ENCODE measurements at places on chromosomes 13 and 19.

DNA sequence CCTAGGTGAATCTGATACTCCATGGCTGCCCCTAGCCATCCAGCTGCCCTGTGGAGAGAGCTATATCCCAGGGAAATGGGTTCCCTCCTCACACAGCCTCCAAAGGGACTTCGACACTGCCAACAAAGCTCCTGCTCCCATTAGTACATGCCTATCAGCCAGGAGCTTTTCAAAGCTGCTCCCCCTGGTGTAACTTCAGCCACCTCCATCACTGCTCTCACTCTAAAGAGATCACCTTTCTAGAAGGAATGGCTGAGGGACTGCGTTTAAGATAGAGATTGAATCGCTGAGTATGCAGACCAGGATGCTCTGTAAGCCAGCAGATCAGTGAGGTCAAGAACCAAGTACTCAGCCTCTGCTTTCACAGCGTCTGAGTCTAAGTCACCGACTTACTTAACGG lies 213.7 kb downstream of the NALCN start:
- DNase-seq, result no peak

- no peak for DNase-seq
Measured at GRCh38 chr13:68304286-68304893, 1074.3 kb upstream of the PCDH9 start.

- peak; percentile 12 for DNase-seq
Measured at GRCh38 chr13:102847272-102848234, 1.7 kb downstream of the ERCC5 start.

DNA sequence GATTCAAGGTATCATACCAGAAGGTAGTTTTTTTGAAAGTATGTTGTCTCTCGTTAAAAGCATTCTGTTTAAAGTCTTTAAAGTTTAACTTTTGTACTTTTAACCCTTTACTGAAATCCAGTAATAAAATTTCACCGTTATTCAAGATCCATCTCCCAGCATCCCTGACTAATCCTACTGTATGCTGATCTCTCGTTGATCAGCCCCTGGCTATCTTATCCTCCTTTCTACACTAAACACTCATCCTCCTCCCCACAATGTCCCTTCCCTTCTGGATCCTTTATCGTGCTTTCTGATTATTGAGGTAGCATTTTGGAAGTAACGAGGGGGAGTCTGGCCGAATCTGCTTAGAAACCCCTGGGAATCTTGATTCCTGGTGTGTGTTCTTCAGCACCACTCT lies 1.3 kb downstream of the TPP2 start:
- DNase-seq, result no peak

DNA sequence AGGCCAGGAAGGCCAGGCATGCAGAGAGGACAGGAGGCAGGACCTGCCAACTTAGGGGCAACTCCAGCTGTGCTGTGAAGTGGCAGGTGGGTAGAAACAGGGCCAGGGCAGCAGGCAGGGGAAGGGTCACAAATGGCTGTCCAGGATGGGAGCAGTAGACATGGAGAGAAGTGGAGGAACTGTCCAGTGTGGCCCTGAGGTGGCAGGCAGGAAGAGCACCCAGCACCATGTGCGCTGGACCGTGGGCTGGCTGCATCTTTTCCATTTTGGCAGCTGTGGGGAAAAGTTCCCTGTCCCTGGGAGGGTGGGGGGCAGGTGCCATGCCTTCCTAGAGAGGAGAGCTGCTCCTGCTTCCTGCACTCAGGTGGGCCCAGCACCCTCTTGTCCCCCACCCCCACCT lies 13.8 kb downstream of the DEDD2 start:
- DNase-seq, result no peak

DNA sequence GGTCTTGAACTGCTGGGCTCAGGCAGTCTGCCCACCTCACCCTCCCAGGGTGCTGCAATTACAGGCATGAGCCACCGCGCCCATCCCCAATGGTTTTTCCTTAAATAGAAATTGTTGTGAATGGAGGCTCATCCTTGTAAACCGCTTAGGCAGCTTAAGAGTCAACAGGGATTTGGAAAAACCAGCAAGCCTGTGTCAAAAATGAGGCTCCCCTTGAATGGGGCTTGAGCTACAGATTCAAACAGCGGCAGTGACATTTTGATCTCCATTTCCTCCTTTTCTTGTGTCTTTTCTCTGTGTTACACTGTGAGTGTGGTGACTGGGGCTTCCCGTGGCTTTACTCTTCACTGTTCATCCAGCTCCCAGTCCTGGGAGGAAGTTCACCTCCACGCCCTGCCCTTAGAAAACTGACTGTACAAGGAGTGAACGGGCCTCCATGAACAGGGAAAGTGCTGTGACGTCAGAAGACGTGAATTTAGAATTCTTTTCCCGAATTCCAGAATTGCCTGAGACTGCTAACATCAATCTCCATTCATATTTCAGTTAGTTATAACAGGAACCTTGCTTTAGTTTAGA lies 15.3 kb upstream of the RAB8A start:
- no peak for DNase-seq

GRCh38 chr19:57747472-57747807 lies 825 bp downstream of the ZNF776 start:
- no peak for DNase-seq

GRCh38 chr19:41299046-41299754 lies 10.8 kb upstream of the CCDC97 start:
- DNase-seq, result no peak

GRCh38 chr13:39013462-39013861 lies 22.8 kb upstream of the STOML3 start:
- DNase-seq, result no peak

DNA sequence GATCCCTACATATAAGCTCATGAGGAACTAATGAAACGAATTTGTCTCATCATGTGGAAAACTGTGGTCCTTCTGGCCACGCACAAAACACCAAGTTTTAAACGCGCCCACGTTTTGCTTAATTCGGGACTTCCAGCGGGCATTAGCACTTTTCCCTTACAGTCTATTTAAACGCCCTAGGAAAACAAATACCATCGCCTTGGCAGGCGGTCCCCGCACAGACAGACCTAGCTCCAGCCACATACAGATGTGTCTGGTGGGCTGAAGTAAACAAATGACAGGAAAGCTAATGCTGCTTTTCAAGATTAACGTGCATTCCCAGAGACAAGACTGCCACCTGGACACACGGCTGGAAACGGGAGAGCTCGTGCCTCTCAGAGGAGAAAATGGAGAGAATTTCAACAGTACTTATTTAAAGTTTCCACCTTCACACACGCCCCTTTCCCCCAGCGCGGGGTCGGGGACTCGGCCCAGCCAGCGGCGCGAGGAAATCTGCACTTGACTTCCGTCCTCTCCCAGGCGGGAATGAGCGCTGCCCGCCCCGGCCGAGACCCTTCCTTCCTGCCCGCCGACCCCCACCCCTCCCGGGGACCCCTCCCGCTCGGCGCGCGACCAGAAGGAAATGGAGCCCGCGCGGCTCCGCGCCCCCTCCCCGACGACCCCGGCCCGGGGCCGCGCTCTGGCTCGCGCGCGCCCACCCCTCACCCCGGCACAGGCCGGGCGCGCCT lies 931 bp downstream of the USP12 start:
- DNase-seq, result peak; percentile 29

GRCh38 chr13:47291107-47291656 lies 394.3 kb upstream of the HTR2A start:
- DNase-seq, result no peak

GRCh38 chr13:86673931-86674431 lies 874.8 kb upstream of the SLITRK6 start:
- no peak for DNase-seq

GRCh38 chr19:4474514-4475022 lies 2.5 kb downstream of the HDGFL2 start:
- peak; percentile 35 for DNase-seq

DNA sequence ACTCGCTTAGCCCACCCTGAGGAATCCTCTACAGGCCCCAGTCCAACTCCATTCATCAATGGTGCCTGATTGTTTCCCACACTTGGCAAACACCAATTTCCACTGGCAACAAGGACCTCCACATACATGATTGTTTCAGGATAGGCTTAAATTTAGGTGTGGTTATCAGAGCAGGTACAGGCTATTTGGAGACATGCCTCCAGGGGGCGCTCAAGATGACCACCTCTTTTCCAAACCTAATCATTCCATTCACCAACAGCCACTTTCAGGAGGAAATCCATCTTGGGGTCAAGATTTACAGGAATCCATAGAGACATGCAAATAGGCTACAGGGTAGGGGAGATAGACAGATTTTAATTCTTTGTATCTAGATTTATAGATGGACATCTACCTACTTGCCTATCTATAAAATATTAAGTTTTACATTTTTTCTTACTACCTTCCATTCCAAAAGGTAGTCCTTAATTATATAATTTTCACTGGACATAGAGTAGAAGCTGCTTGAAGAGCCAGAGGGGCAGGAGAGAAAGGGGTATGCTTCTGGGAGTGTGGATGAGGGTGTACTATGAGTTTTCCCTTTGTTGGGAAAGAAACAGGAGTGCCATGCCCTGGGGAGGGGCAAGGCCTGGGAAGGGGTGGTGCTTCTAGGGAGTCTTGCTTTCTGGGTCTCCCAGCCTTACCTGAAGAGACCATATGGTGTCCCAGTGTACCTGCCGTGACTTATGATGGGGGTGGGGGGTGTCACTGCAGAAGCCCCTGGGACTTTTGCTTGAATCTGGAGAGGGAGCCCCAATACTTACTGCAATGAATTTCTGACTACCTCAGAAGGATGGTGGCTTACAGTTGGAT lies 14.1 kb upstream of the PCDH8 start:
- DNase-seq, result no peak

DNA sequence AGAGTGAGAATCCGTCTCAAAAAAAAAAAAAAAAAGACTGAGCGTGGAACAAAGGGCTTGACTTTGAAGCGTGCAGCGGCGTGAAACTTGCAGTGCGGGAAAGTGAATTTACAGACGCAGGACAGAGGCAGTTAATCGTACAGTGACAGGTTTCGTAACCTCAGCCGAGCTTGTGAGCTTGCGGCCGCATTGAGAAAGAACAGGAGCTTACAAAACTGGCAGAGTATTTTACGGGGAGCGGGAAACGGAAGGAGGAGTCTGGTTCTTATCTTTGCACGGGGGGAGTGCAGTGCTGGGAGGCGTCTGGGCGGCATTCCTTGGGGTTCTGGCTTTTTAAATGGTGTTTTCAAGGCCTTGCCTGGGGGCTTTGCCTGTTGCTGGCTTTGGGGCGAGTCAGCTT lies 6.0 kb upstream of the BSG start:
- DNase-seq, result no peak

DNA sequence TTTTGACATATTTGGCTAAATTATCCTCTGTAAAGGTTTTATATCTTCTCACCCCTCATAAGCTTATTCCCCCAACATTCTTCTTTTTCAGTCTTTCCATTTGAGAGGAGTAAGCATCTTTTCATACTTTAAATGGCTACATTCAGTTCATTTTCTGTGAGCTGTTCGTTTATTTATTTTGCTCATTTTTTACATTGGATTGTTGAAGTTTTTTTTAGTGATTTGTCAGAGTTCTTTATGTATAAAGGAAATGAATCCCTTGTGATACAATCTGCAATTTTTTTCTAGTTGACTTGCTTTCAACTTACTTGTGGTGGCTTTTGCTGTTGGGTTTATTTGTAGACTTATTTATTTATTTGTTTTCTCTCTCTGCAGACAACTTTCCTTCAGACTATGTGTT lies 250.3 kb downstream of the DLEU7 start:
- no peak for DNase-seq

DNA sequence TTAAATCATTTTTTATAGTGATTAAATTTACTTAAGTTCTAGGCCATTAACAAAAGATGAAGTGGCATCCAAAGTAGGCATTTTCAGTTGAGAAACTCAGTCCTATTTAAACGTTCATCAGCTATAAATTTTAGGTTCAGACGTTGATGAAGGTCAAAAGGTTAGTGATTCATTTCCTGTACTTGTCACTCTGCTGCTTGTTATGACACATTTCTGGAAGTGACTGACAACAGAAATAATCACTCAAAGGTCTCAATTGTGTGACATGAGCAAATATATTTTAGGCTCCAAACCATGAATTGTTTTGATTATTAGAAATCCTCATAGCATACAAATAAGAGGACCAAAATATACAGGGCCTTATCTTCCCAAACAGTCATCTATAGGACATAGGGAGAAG lies 10.3 kb upstream of the EDNRB start:
- DNase-seq, result no peak

- DNase-seq, result no peak
Measured at GRCh38 chr13:104086759-104087158, 1020.5 kb upstream of the SLC10A2 start.

GRCh38 chr19:12938779-12939601 lies 581 bp downstream of the CALR start:
- peak; percentile 50 for DNase-seq

DNA sequence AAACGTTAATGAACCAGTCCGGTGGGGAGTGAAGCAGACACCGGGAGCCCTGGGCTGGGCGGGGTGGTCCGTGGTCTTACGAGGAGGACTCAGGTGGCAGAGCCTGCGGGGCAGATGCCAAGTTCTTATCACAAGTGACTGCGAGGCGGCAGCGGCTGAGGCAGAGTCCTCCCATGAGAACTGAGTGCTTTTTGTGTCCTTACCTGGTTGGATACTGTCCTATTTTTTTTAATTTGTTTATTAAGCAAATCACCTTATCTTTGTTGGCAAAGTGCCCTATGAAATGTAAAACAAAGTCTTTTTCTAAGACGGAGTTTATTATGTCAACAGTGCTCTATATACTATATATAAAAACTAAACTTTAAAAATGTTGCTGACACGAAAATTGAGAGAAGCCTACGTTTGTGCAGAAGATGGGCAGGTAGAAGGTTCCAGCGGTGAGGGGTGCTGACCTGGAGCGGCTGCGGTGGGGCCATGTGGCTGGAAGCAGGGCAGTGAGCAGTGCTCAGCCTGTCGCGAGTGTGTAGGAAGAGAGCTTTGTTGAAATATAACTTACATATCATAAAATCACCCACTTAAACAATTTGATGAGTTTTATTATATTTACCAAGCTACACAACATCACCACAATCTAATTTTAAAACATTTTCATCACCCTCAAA lies 82.2 kb downstream of the ATP11A start:
- no peak for DNase-seq

- DNase-seq, result peak; percentile 84
Measured at GRCh38 chr19:48501494-48502349, 9.9 kb downstream of the LMTK3 start.

DNA sequence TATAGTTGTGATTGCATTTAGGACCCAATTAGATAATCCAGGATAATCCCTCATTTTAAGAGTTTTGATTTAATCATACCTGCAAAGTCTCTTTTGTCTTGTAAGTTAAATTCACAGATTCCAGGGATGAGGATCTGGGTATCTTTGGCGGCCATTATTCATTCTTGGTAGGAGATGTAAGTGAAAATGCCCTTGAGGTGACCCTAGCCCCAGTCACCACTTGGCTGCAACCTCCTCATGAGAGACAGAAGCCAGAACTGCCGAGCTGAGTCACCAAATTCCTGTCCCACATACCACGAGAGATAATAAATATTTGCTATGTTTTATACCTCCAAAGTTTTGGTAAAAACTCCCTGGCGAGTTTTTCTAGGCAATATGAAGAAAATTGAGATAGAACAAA lies 389.4 kb downstream of the RFC3 start:
- DNase-seq, result no peak

GRCh38 chr13:73902847-73903246 lies 231.4 kb downstream of the KLF12 start:
- DNase-seq, result no peak

Measured in stimulated activated CD4-positive, alpha-beta T cell treated with anti-CD3 and anti-CD28 coated beads, Interleukin-1b, Interleukin-23, amount 100 ng/mL, for 48 hours (primary cell).